Posterior vena cava (tissue), 2 donors: ENCODE measurements at places on chromosomes 11 and 22.

DNA sequence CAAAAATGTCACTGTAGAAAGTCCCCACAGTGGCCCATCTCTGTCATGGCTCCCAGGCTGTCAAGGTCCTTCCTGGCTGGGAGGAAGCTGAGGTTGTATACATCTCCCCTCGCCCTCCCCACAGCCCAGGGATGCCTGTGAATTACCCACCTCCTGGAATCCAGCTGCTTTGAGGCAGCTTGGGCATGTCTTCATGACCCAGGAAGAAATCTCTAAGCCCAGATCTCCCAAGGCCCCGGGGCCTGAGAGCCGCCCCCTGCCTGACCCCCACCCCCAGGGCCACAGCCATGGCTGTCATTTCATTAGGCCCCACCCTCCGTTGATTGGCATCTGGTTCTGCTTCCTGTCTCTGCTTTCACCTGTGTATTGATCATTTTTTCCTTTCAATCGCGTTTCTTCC lies 207.5 kb downstream of the TBC1D22A start:
- peak; percentile 25 for DNase-seq

DNA sequence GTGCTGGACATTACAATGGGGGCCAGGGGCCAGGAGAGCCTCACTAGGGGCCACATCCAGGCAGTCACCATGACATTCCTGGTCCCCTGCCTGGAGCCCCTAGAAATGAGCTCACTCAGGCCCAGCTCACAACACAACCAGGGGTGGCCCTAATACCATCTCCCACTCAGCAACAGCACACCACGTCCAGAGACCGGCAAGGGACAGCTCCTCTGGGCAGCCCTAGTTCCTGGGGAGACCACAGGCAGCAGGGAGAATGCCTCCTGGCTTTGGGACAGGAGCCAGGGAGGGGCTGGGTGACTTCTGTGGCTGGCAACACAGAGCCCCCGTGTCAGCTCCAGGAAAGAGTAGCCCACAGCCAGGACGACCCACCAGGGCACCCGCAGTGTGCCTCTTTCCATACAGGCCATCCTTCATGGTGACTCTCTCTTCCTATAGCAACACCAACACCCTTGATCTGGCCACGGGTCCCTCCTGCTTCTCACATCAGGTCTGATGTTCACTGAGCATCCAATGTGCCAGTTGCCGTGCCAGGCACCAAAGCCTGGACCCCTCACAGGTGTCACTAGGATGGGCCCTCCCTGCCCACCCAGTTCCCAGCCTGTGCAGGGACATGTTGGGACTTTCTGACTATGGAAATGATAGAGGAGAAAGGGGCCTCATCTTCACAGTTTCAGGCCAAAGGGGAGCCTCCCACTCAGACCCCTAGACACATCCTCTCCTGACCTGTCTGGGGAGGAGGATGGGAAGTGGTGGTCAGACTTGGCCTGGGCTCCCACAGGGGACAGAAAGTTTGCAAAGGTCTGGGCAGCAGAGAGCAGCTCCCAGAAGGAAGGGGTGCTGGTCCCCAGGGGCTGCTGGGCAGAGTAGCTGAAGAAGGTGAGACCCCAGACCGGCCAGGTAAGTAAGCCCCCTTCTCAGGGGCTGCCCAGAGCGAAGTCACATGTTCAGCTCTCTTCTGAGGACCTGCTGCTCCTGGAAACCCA lies 43.2 kb downstream of the IGLL5 start:
- no peak for DNase-seq

DNA sequence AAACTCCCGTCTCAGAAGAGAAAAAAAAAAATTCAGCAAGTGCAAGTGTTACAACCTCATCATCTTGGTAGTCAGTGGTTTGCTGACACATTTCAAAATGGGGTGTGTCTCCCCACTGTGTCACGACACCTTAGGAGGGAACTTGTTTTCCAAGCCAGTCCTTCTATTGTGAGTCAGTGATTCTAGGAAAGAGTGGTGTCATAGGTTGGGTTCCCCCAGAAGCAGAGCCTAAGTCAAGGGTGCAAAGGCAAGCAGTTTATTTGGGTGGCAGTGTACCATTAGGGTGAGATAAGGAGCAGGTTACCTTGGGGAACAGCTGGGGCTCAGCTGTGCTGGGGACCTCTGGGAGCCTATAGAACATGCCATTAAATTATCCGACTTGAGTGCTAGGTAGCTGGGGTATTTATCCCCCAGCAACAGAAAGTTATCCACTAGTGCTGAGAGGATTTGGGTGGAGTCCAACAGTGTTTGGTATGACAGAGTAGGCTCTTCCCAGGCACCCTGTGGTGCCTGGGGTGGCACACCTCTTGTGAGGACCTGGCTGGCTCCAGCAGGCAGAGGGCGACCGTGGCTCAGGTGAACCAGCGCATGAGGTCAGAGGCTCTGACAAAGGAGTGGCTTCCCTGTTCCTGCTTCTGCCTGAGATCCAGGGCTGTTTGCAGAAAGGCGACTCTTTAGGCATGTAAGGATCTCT lies 41.7 kb downstream of the KIAA1671 start:
- DNase-seq = no peak

DNA sequence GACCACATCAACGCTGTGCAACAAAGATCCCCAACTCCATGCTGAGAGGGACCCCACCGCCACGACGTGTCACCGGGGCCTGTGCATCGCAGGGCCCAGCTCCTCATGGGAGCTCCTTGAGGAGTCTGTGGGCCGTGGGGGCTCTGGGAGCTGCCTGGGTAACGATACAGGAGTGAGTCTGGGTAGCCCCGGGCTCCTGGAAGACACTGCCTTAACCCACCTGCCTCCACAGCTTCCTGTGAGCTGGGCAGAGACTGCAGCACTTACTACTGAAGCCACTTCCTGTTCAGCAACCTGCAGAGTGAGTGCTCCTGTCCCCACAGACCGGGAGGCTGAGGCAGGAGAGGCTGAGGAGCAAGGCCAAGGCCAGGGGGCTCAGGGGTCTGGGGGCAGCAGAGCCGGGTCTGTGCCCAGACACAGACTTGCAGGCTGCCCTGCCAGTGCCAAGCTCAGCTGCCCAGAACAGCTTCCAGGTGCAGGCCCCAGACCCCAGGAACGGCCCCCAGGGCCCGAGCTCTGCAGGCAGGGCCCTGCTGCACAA lies 226.7 kb downstream of the BRD1 start:
- no peak for DNase-seq

- DNase-seq = no peak
Measured at GRCh38 chr11:122270535-122270934, 154.5 kb upstream of the BLID start.

DNA sequence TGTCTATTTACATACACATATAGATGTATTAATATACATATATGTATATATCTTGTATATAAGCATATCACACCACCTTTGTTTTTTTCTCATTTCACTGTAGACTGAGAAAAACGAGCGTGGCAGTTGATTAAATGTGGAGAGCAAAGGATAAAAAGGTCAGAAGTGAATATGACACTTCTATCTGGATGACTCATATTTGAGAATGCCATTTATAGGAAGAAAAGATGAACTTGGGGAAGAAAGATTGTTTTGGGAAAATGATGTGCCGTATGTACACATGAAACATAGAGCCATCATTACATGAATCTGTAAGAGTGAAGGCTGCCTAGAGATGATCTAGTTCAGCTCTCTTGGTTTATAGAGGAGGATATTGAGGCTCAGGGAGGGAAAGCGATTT lies 28.7 kb downstream of the AMOTL1 start:
- DNase-seq = no peak

GRCh38 chr11:47394050-47394321 lies 14.4 kb upstream of the SLC39A13 start:
- DNase-seq = peak; percentile 82

DNA sequence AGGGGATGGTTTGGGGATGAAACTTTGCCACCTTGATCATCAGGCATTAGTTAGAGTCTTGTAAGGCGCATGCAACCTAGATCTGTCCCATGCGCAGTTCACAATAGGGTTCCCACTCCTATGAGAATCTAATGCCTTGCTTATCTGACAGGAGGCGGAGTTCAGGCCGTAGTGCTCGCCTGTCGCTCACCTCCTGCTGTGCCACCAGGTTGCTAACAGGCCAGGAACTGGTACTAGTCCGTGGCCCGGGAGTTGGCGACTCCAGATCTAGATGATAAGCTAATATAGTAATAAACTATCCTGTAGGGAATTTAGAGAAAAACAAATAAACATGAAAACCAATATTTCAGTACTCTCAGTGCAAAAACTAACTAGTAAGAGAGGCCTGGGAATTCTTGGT lies 155.4 kb upstream of the ANO5 start:
- peak; percentile 66 for DNase-seq

DNA sequence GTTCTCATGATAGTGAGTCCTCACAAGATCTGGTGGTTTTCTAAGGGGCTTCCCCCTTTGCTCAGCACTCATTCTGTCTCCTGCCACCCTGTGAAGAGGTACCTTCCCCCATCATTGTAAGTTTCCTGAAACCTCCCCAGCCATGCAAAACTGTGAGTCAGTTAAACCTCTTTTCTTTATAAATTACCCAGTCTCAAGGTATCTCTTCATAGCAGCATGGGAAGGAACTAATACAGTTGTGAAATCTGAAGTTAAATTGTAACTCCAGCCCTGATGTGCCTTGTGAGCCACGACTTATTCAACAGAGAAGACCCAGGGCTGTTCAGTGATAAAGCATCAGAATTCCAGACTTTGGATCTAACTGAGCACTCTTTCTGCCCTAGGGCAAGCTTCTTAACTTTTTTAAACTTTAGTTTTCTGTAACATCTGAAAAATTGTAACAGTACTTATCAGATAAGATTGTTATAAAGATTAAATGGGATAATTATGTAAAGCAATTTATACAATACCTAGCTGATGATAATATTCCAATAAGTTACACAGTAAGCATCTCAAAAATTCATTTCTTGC lies 220.0 kb downstream of the TRPC6 start:
- no peak for DNase-seq

GRCh38 chr11:124717786-124718651 lies 21.7 kb upstream of the NRGN start:
- DNase-seq = peak; percentile 79

- no peak for DNase-seq
Measured at GRCh38 chr22:29689206-29689879, 30.5 kb upstream of the CABP7 start.

GRCh38 chr11:57977709-57978108 lies 46.0 kb upstream of the OR9Q1 start:
- DNase-seq = no peak

DNA sequence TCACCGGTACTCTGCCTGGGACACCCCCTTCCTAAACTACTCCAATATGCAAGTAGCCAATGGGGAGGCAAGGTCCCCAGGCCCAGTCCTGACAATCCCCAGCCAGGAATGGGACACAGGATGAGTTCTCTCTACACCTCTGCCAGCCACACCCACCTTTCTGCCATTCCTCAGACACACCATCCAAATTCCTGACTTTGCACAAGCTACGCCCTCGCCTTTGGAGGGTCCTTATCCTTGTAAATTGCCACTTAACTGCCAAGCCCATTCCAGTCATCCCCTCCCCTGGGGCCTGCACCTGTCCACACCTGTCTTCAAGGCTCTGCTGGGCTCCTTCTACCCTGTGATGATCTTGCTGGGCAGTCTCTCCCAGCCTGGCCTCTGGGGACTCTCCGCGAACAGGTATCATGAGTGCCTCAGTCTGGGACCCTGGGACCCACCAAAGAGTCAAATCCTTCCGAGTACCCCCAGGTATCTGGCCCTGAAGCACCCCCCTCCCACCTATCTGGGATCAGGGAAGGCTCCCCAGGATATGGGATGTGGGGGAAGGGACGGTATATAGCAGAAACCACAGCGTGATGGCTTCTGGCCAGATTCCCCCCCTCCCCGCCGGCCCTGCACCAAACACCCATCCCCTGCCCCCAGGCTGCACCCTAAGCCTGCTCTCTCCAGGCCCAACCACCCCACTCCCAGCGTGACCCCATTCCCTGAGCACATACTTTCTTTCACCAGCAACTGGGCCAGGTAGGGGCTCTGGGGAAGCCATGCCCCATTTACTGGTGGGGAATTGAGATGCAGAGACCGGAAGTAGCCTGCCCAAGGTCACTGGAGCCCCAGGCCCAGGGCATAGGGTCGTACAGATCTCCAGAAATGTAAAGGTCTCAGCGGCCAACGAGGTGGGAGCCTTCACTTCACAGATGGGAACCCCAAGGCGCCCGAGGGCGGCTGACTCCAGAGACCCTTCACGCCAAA lies 806 bp downstream of the ARAP1 start:
- no peak for DNase-seq

- no peak for DNase-seq
Measured at GRCh38 chr22:33781411-33781810, 138.9 kb downstream of the LARGE1 start.

DNA sequence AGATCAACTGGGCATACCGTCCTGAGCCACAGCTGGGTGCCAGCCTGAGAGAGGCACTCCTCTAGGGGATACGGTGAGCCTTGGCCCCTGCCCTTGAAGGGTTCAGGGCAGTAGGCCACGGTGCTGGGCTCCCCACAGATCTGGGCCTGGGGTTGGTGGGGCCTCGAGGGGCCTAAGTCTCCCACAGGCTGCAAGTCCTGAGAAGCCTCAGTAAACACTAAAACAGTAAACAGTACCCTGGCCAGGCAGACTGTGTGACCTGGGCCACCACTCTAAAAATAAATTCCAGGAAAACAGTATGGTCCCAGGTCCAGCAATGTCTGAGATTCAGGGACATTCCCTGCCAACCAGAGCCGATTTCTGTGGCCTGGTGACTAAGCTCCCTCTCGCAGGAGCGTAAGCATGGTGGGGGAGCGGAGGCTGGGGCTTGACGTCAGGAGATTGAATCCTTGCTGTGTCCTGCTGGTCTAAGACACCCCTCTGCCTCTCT lies 2.3 kb upstream of the RHOD start:
- DNase-seq = no peak

- peak; percentile 80 for DNase-seq
Measured at GRCh38 chr11:68658661-68659060, 25.7 kb upstream of the GAL start.

DNA sequence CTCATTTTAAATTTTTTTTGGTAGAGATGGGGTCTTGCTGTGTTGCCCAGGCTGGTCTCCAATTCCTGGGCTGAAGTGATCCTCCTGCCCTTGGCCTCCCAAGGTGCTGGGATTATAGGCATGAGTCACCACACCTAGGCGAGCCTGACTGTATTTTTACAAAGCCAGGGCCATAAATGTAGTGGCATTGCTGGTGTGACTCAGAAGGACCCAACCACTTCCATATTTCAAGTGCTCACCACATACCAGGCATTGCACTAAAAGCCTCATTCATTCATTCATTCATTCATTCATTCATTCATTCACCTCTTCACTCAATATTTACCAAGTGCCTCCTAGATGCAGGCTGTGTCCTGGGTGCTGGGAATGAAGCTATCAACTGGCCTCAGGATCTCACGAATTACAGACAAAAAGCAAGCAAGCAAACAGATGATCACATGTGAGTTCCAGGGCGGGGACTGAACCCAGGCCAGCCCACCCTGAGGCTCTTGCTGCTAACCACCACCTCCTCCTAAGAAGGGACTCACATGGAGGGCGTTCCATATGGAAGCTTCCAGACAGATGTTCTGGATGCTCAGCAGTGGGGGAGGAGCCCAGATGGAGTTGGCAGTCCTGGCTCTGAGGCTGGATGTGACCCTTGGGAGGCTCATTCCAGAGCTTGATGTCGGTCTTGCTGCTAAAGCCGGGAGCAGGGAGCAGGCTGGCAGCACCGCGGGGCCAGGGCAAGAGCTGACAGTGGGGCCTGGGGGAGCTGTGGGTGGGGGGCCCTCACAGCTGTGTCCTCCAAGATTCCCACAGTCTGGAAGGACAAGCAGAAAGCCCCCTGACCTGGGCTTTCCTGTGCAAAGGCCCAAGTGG lies 158.8 kb downstream of the CTTN start:
- peak; percentile 71 for DNase-seq
